Fibroblast of the aortic adventitia (primary cell): ENCODE measurements at places on chromosomes 5 and 9. TPM values are rescaled to one million over a fixed set of nuclear protein-coding genes. Genes with fewer than 3 reads are reported as not detected.

The TMOD1 gene
- 0.16 and 0.18 TPM in 2 replicates for total RNA-seq

The CNTFR gene
- 1.3 TPM in 1 of 2 replicates, not detected in the other for total RNA-seq

The HMMR gene
- total RNA-seq, result 1.2 and 37.2 TPM in 2 replicates

The ALDOB gene
- not detected in 2 replicates for total RNA-seq

The FNIP1 gene
- total RNA-seq, result 99.9 and 125 TPM in 2 replicates

The PCDHB8 gene
- 0.16 and 0.27 TPM in 2 replicates for total RNA-seq

The CTNNAL1 gene
- total RNA-seq, result 89.8 and 106 TPM in 2 replicates

The TICAM2 gene
- total RNA-seq, result 9.1 and 19.1 TPM in 2 replicates

The EPB41L4B gene
- 0.08 and 1.8 TPM in 2 replicates for total RNA-seq

The ASTN2 gene
- total RNA-seq, result 3.5 and 5.6 TPM in 2 replicates

The C5orf58 gene
- total RNA-seq, result not detected in 2 replicates

The DNM1 gene
- total RNA-seq, result 28.0 and 57.4 TPM in 2 replicates

The SSNA1 gene
- 43.5 and 51.5 TPM in 2 replicates for total RNA-seq

The CCDC171 gene
- 8.1 and 13.3 TPM in 2 replicates for total RNA-seq

The WDR38 gene
- not detected in 2 replicates for total RNA-seq

The CDKN2B gene
- 16.0 and 35.8 TPM in 2 replicates for total RNA-seq

The GDNF gene
- 0.54 TPM in 1 of 2 replicates, not detected in the other for total RNA-seq

The SEMA5A gene
- total RNA-seq, result 13.9 and 57.0 TPM in 2 replicates

The PFN3 gene
- total RNA-seq, result not detected in 2 replicates

The ZNF189 gene
- total RNA-seq, result 15.3 and 18.3 TPM in 2 replicates

The FAM151B gene
- 6.8 and 11.2 TPM in 2 replicates for total RNA-seq

The KCNN2 gene
- total RNA-seq, result not detected in 2 replicates

The DMRTA1 gene
- total RNA-seq, result 0.81 and 0.90 TPM in 2 replicates

The FGF1 gene
- 1.2 and 3.4 TPM in 2 replicates for total RNA-seq

The BTNL3 gene
- not detected in 2 replicates for total RNA-seq

The ROPN1L gene
- 0.63 TPM in 1 of 2 replicates, not detected in the other for total RNA-seq
